ENCODE measurements at places on chromosomes 4 and X. TPM values are rescaled to one million over a fixed set of nuclear protein-coding genes. Genes with fewer than 3 reads are reported as not detected.
A peak's percentile ranks its signal among the peaks of the same experiment; 100 is the strongest.

GRCh38 chrX:74420196-74421035, 877 bp upstream of the SLC16A2 start:
- peak; percentile 37 for DNase-seq

The PCDH19 gene
- total RNA-seq, result 0.32 TPM

The ZNF280C gene
- total RNA-seq, result 7.1 TPM

- DNase-seq, result no peak
Observed at GRCh38 chr4:42626629-42627146, 30.2 kb downstream of the ATP8A1 start.

- peak; percentile 46 for DNase-seq
Observed at GRCh38 chr4:152962150-152962549, 26.0 kb downstream of the FHDC1 start.

GRCh38 chr4:146655521-146655856, 16.8 kb downstream of the POU4F2 start:
- DNase-seq, result no peak

GRCh38 chr4:3483471-3483921, 20.4 kb downstream of the DOK7 start:
- DNase-seq, result peak; percentile 56

DNA sequence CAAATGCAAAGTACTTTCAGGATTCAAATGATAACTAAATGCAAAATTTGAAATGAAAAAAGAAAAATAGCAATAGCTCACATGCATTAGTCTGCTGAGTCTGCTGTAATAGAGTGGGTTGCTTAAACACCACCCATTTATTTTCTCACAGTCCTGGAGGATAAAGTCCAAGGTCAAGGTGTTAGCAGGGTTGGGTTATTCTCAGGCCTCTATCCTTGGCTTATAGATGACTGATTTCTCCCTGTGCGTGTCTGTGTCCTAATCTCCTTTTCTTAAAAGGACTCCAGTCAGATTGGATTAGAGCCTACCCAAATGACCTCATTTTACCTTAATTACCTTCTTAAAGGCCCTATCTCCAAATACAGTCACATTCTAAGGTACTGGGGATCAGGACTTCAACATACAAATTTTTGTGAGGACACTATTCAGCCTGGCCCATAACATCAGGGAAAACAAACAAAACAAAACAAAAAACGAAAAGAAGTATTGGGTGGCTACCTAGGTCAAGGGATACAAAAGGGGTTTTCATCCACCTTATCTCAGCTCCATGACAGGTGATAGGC, 6.3 kb upstream of the TBL1X start:
- DNase-seq, result no peak

The SPIN4 gene
- 3.9 TPM for total RNA-seq

The TRIM75 gene
- 0.32 TPM for total RNA-seq

DNA sequence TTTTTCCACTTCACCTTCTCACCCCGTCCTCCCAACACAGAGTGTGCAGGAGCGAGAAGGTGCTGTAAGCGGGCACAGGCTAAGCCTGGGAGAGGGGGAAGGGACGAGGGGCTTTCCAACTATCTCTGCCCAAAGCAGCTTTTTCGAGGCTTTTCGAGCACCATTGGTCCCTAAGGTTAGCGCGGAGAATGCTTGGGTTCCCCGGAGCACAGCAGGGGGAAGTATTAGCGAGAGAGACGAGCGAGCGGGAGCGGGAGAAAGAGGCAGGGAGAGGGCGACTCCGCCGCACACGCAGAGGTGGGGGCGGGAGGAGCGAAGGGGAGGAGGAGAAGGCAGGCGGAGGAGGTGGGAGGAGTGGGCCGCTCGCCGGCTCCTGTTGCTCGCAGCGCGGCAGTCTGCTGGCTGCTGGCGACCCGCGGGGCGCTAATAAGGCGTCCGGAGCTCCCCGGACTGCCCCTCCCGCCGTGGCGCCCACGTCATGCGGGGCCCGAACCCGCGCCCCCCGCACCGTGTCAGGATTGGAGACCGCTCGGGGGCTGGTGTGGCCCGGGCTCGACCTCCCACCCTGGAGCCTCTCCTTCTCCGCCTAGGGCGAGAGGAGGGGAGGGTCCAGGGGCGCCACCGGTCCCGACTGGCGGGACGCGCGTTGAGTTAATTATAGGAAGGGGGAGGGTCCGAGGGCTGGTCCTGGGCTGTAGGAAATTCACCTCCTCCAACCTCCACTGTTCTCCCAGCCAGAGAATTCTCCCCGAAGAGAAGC, at the start of gene ADAMTS3:
Gene ADAMTS3, minus strand, starts transcription at position 263 of the 760 bp plus-strand sequence. CDS start 459 bp downstream, outside the sequence.
- DNase-seq, result peak; percentile 55

The TLR7 gene
- total RNA-seq, result not detected

The PABPC1L2A gene
- not detected for total RNA-seq

- no peak for DNase-seq
Observed at GRCh38 chrX:139196890-139197289, 333.6 kb upstream of the F9 start.

GRCh38 chr4:89411539-89412309, 104.1 kb upstream of the GPRIN3 start:
- DNase-seq, result no peak

GRCh38 chrX:74242050-74242449, 61.9 kb upstream of the ZCCHC13 start:
- DNase-seq, result peak; percentile 74

DNA sequence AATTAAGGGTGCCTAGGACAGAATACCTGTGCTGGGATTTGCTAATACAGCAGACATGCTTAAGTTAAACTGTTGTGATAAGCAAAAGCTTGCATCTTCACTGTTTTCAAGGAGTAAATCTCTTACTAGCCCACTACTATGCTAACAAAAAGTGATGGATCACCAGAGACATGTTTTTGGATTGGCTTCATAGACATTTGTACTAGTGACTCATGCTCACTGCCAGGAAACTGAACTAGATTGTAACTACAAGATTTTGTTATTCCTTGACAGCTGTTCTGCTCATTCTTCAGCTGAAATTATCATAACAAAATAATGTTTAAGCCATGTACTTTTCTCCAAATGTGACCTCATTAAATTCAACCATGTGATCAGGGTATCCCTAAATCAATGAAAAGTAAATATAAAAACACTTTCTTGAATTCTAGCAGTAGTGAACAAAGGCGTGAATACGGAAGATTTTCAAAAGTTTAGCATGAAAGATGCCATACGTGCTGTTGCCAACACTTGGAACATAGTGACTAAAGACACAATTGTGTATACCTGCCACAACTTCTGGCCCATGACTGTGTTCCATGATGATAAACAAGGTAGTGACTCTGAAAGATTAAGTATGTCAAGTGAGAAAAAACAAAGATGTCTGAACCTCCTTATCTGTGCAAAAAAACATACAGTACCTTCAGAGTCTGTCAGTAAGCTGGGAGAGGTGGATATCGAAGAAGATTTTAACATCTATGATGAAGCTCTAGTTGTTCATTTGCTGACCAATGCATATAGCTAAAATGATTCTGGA, 154.0 kb downstream of the BTC start:
- peak; percentile 95 for DNase-seq

GRCh38 chr4:10005632-10006031, 15.7 kb downstream of the SLC2A9 start:
- DNase-seq, result no peak

The FAM13A gene
- 34.1 TPM for total RNA-seq

GRCh38 chr4:3128976-3129375, 54.5 kb downstream of the HTT start:
- DNase-seq, result no peak

The SCML2 gene
- 1.7 TPM for total RNA-seq

- peak; percentile 24 for DNase-seq
Observed at GRCh38 chrX:18617407-18617750, 54.5 kb downstream of the RS1 start.

The SPANXA2 gene
- total RNA-seq, result not detected

DNA sequence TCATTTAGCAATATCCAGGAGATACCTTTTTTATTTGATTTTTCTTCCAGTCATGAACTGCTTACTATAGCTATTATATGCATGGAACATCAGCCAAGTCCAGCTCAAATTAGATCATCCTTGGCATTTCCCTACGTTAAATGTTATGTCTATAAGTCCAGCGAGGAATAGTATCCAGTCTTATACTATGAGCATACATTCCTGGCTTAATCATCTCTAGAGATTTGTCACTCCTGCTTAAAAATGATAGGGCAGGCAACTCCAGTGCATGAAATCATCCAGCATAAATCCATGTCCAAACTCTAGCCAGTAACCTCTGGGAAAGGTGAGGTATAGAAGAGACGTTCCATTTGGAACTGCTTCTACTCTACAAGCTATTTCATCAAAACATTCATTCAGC, 126.7 kb upstream of the VCX2 start:
- DNase-seq, result no peak

The CCDC110 gene
- total RNA-seq, result 0.43 TPM

DNA sequence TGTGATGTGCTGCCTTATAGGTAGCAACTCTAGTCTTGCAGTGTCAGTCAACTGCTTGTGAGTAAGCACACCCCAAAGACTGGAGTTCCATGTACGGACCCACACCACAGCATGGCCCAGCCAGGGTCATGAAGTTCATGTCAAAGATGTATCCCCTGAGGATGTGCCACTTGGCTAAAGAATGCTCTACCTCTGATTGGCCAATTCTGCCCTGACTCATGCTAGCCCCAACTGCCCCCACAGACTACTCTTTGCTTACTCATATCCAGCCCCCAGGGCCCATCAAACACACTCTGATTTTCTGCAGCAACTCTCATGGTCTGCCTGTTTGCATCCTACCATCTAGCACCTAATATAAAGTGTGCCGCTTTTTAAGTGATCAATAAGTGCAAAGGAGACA, 62.5 kb downstream of the CHRDL1 start:
- DNase-seq, result no peak

- no peak for DNase-seq
Observed at GRCh38 chr4:181225616-181226261, 1017.5 kb upstream of the TENM3 start.

GRCh38 chrX:6053141-6053540, 175.5 kb downstream of the NLGN4X start:
- no peak for DNase-seq

DNA sequence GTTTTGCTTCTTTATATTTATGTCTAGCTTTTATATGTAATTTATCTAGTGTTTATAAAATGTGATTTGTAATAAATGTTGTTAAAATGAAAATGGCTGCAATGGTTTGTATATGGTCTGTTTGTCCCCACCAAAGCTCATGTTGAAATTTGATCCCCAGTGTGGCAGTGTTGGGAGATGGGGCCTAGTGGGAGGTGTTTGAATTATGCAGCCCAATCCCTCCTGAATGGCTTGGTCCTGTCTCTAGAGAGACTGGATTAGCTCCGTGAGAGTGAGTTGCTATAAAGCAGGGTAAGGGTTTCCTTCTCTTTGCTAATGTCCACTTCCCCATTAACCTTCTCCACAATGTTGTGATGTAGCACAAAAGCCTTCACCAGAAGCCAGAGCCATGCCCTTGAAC, 30.0 kb upstream of the JADE3 start:
- DNase-seq, result no peak

DNA sequence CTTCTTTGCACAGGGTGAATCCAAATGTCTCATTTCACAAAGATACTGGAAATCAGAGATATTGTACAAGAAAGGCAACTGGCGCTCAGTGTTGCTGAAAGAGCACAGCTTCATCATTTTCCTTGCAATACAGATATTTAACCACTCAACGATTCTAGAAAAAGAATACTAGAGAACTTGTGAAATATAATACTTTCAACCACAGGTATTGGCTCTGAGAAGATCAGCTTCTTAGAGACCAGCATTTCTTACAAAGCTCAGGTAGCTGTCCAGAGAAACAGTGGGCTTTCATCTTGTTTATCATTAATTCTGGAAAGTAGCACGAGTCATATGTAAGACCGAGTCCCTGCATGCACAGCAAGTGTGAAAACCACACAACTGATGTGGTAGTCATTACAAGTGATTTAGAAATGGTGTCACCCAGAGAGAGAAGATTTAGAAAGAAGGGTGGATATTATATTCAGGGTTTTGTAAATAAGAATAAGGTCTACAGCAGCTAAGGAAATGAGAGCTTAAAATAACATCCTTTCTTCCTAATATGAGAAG, 7.8 kb upstream of the PPARGC1A start:
- DNase-seq, result no peak

The ERAS gene
- not detected for total RNA-seq

- DNase-seq, result no peak
Observed at GRCh38 chrX:119502727-119503483, 34.7 kb downstream of the SLC25A5 start.

DNA sequence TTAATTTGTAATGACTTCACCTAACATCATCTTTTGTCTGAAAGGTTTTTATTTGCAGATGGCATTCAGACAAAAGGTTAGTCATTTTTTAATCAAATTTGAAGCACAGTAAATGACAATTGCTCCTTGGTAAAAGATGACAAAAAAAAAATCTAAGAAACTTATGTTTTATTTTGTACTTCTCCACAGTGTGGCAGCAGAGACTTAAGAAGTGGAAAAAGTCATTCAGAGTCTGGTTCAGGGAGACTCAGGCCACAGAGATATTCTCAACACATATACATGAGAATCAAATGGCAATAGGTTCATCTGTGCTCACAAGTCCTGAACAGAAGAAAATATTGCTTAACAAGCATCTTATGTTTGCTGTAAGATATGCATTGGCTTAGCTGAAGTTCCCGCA, 436.2 kb downstream of the KCNIP4 start:
- peak; percentile 63 for DNase-seq

GRCh38 chr4:1807332-1807777, 14.3 kb downstream of the FGFR3 start:
- DNase-seq, result no peak

GRCh38 chr4:84852081-84852480, 114.4 kb downstream of the WDFY3 start:
- DNase-seq, result peak; percentile 70

GRCh38 chr4:89307446-89308160, at the start of gene GPRIN3:
GPRIN3 (minus strand) TSS chr4:89307800; CDS start chr4:89250110, 57,690 bp downstream.
- peak; percentile 22 for DNase-seq

DNA sequence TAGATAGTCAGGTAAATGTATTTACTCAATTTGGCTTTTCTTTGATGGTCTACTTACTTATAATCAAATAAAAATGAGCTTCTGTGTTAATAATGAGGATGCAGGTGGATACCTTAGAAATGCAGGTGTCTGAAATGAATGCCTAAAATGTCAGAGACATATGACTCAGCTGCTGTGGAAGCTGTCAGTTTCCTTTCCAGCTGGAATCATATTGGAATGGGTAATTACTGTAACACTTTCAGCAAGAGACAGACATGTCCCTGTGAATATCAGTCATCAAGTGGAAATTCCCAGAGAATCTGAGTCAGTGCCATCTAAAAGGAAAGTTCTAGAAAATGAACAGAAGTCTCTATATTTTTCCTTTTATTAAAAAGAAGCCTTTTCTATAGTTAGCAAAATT, 783.0 kb upstream of the AADAT start:
- no peak for DNase-seq

The SLC6A14 gene
- total RNA-seq, result not detected

- DNase-seq, result peak; percentile 57
Observed at GRCh38 chrX:111131572-111131971, 35.6 kb downstream of the PAK3 start.

- DNase-seq, result no peak
Observed at GRCh38 chr4:184162596-184162995, 55.1 kb downstream of the ENPP6 start.

- no peak for DNase-seq
Observed at GRCh38 chrX:134732152-134732551, 73.9 kb upstream of the PLAC1 start.

The ANOS1 gene
- total RNA-seq, result 1.9 TPM

- DNase-seq, result no peak
Observed at GRCh38 chr4:158134222-158134621, 38.6 kb downstream of the GASK1B start.

- DNase-seq, result no peak
Observed at GRCh38 chr4:107616838-107617389, 103.1 kb downstream of the PAPSS1 start.
